ENCODE measurements at places on chromosomes 3 and 15. TPM values are rescaled to one million over a fixed set of nuclear protein-coding genes. Genes with fewer than 3 reads are reported as not detected.

Gene SLITRK3
- total RNA-seq, result 3.2 TPM

Gene U2SURP
- 108 TPM for total RNA-seq

Gene PAK6
- total RNA-seq, result 20.0 TPM

Gene NR1I2
- total RNA-seq, result 4.4 TPM

Gene CCR3
- total RNA-seq, result not detected

GRCh38 chr3:41740374-41740886 lies 221.5 kb downstream of the ULK4 start:
- H3K4me1 ChIP-seq, result peaks cover 17% of the 10 kb centered on the region
- H3K27ac ChIP-seq, result no peak overlapping the region
- H3K4me3 ChIP-seq, result no peak overlapping the region
- no peaks in the 10 kb centered on the region for H3K27me3 ChIP-seq
- no peak for DNase-seq

DNA sequence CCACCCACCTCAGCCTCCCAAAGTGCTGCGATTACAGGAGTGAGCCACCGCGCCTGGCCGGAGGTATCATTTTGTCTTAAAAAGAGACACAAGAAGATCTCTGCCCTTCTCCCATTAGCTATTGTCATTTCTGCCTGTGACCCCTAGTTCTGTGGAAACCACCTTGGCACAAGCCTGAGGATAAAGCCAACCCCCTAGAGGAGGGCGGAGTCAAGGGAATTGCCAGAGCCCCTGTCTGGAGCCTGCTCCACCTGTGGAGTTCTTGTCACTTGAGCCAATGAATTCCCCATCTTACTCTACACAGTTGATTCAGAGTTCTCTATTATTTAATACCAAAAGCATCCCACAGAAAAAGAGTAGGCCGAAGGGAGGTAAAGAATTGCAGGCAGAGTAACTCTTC lies 34.9 kb upstream of the KLHL6 start:
- H3K4me1 ChIP-seq, result peaks cover 18% of the 10 kb centered on the region
- no peaks in the 10 kb centered on the region for H3K36me3 ChIP-seq

- H3K4me3 ChIP-seq, result no peak overlapping the region
- no peaks in the 10 kb centered on the region for H3K36me3 ChIP-seq
- DNase-seq, result no peak
- H3K4me1 ChIP-seq, result no peaks in the 10 kb centered on the region
- no peak overlapping the region for H3K27ac ChIP-seq
Measured at GRCh38 chr3:188076176-188076575, 77.8 kb upstream of the LPP start.

DNA sequence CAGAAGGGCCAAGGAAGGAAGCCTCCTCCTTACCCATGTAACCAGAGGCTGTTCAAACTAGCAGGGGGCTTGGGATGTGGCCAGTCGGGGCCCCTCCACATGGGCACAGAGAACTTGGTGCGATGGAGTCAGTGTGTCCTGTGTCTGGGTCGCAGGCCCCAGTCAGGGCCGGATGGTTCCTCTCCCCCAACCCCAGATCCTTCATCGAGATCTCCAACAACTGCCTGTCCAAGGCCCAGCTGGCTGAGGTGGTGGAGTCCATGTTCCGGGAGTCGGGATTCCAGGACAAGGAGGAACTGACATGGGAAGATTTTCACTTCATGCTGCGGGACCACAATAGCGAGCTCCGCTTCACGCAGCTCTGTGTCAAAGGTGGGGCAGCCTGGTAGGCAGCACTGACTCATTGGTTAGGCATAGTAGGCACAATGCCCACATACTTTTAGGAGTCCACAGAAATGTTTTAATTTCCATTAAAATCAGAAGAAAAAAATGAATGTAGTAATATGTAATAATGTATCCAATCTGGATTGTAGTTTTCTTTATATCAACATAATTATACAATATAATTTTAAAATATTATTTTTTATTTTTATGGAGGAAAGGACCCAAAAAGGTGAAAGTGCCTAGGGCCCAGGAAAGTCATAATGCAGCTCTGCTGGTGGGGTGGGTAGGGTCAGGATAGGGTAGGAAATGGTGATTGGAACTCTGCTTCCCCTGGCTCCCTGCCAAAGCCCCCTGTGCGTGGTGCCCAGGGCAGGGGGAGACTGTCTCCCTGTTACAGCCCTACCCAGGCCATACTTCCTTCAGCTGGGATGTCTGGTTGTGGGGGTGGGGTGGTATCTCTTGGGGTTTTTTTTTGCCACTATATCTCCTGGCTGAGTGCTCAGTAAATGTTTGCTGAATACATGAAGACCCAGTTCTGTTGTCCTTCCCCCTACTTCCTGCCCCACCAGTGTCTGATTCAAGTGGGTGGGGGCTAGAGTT lies 18.6 kb downstream of the DUOX1 start:
- no peak overlapping the region for H3K4me3 ChIP-seq
- DNase-seq, result no peak
- H3K4me1 ChIP-seq, result no peaks in the 10 kb centered on the region
- no peaks in the 10 kb centered on the region for H3K36me3 ChIP-seq

DNA sequence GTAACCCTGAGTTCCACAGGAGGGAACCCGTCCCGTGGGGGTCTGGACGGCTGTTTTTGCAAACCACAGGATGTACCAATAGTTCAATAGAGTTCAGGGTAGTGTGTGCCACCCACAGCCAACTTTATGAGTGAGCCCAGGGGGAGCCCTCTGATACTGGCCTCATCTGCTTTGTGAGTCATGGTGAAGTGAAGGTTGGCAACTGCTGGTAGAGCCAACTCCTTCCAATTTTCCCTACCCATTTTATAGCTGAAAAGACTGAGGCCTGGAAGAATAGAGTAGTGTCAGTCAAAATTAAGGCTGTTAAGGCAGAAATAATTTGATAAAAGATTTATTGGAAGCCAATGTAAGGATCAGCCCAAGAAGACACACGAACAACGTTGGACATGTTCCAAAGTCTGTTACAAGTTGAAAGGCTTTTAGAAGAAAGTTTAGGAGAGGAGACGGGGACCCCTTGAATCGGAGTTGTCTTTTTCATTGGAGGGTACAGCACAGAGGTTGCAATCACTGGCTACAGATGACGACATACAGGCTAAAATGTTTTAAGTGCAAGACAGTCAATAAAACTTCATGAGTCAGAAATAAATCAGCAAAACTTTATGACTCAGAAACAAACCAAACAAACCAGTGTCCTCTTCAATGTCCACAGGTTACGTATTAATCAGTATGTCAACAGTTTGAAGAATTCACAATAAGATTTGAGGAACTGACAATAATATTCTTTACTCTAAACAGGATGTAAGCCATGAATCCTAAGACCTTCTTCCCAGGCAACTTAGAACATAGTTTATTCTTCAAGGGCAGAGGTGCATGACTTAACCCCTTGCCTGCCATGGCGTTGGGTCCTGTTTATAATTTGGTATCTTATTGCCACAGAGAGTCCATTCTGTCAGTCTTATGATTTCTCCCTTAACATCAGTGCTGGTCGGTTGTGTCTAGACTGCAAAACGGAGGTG lies 62.9 kb upstream of the NR2E3 start:
- no peak overlapping the region for H3K4me3 ChIP-seq
- DNase-seq, result no peak
- H3K27me3 ChIP-seq, result no peaks in the 10 kb centered on the region
- H3K4me1 ChIP-seq, result no peaks in the 10 kb centered on the region
- H3K36me3 ChIP-seq, result no peaks in the 10 kb centered on the region

- DNase-seq, result no peak
- no peaks in the 10 kb centered on the region for H3K36me3 ChIP-seq
Measured at GRCh38 chr15:55319537-55320237, 665 bp downstream of the PIGB start.

GRCh38 chr3:13338996-13339395 lies 81.1 kb downstream of the NUP210 start:
- no peak for DNase-seq
- H3K4me1 ChIP-seq, result no peaks in the 10 kb centered on the region
- no peaks in the 10 kb centered on the region for H3K27me3 ChIP-seq
- H3K4me3 ChIP-seq, result no peak overlapping the region
- H3K36me3 ChIP-seq, result no peaks in the 10 kb centered on the region
- no peak overlapping the region for H3K27ac ChIP-seq

DNA sequence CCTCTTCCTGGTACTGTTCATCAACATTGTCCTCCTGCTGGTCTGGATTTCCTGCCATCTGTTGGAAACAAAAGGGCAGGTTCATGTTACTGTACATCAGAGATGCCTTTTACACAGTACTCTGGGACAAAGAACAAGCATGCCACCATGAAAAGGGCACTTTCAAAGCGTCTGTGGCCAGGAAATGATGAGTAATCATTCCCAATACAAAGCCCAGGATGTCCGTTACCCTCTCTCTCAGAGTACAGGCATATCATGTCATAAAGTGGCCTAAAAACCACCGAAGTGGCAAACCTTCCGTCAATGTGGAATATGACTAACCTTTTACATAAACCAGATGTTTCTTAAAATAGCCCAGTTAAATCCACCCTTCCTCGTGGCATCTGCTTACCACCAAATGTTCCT lies 71.2 kb downstream of the GOLIM4 start:
- DNase-seq, result no peak
- H3K27ac ChIP-seq, result no peak overlapping the region
- peaks cover 4% of the 10 kb centered on the region for H3K4me1 ChIP-seq
- H3K4me3 ChIP-seq, result no peak overlapping the region

DNA sequence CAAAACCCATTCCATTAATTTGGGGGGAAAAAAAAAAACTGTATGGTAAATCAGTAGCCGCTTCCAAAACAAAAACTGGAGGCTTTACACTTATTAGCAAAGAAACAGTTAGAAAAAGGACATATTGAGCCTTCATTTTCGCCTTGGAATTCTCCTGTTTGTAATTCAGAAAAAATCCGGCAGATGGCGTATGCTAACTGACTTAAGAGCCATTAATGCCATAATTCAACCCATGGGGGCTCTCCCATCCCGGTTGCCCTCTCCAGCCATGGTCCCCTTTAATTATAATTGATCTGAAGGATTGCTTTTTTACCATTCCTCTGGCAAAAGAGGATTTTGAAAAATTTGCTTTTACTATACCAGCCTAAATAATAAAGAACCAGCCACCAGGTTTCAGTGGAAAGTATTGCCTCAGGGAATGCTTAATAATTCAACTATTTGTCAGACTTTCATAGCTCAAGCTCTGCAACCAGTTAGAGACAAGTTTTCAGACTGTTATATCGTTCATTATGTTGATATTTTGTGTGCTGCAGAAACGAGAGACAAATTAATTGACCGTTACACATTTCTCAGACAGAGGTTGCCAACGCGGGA lies 9.4 kb upstream of the RPL24 start:
- H3K27me3 ChIP-seq, result no peaks in the 10 kb centered on the region
- H3K4me3 ChIP-seq, result no peak overlapping the region
- H3K4me1 ChIP-seq, result peaks cover 13% of the 10 kb centered on the region
- DNase-seq, result peak; percentile 91

DNA sequence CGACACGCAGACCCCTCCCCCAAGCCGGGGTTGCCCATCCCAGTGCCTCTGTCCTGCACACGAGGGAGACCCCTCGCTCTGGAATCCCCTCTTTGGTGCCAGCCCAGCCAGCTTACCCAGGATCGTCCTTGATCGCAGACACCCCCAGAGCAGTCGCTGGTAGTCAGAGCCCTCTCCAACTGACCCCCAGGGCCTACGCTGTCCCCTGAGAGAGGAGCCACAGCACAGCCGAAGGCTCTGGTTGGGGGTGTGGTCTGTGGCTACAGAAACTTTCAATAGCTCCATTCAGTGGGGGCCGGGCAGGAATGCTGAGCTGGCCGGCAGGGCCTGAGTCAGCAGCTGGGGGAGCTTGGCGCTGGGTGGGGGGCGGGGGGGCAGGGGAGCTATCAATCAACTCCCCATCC lies at the start of gene LCTL:
Gene LCTL (minus strand): TSS at position 258 of the 404 bp plus-strand sequence. CDS start 633 bp downstream, outside the sequence.
- H3K4me3 ChIP-seq, result peak within 1 kb of the TSS; percentile 46
- H3K27me3 ChIP-seq, result no peaks in the 10 kb centered on the region
- H3K27ac ChIP-seq, result peak within 1 kb of the TSS; percentile 50
- peak; percentile 82 for DNase-seq
- H3K4me1 ChIP-seq, result peaks cover 26% of the 10 kb centered on the region
- H3K36me3 ChIP-seq, result no peaks in the 10 kb centered on the region

All from GM23338 (cell line).